ENCODE measurements at places on chromosomes 1 and 21.

GRCh38 chr1:30381266-30381665, 342.1 kb downstream of the MATN1 start:
- no peak for DNase-seq

GRCh38 chr1:53543778-53544695, 84.8 kb downstream of the DMRTB1 start:
- no peak for DNase-seq

DNA sequence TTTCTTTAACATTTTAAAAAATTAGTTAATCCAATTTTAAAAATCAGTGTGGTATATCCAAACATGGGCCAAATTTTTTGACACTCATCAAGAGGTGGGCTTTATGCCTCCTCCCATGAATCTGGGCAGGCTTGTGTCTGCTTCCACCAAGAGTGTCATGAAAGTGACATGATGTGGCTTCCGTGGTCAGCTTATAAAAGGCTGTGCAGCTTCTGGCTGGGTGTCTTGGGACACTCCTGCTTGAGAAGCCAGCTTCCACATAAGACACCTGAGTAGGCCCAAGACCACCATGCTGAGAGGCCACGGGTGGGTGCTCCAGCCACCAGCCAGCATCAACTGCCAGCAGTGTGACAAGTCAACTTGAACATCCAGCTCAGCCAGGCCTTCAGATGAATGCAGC, 74.3 kb upstream of the RUNX3 start:
- DNase-seq = no peak

- no peak for DNase-seq
Observed at GRCh38 chr1:76239470-76239918, 164.9 kb downstream of the ST6GALNAC3 start.

DNA sequence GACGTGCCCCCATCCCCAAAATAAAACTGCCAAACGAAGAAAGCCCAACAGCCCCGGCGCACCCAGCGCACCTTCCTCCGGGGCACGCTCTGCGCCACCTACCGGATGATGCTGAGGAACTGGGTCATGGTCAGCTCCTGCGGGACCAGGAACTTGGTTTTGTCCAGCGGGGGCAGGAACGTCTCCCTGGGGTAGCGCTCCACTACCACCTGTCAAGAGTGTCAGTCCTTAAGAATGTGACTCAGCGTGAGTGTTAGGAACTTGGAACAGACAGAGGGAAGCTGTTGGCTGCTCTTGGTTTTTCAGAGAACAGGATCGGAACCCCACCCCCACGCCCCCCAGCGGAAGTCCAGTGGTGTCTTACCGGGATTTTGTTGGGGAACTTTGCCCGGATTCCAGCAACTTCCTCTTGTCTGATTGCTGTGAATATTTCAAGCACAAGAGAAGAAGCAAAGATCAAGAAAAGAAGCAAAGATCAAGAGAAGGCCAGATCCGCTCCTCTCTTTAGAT, 431 bp downstream of the MAP1LC3C start:
- peak; percentile 51 for DNase-seq

GRCh38 chr1:170175484-170175883, 29.7 kb downstream of the NTMT2 start:
- DNase-seq = no peak

DNA sequence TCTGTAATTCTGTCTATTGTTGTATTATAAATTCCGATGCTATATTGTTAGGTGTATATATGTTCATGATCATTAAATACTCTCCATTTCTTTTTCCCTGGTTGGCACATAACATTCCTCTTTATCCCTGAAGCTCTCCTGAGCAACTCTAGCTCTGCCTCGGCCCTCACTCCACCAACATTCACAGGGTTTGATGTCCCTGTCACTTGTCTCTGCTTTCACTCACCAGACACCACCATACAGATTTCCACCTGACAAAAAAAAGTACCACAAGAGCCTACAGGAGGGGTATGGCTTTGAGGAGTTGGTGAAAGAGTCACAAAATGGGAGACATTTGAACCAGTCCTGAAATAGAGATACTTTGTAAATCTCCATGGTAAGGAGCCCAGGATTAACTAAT, 8.8 kb upstream of the TSPEAR start:
- no peak for DNase-seq

- no peak for DNase-seq
Observed at GRCh38 chr1:53127546-53127945, 14.9 kb downstream of the SLC1A7 start.

DNA sequence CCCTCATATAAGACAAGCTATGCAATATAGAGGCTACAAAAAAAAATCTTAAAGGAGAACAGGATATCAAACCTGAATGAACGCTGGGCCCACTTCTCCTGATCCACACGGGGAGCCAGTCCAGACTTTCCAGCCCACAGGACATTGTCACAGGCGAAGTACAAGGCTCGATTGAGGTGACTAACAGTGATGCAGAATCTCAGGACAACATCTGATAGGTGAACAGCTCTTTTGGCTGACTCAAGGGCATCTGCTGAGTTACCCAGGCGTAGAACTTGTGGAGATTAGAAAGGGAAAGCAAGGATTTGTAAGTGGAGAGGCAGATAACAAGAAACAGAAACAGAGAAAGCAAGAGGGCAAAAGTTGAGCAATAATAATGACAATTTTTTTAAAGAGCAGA, 1.8 kb downstream of the PEX11B start:
- no peak for DNase-seq

- no peak for DNase-seq
Observed at GRCh38 chr1:234901491-234902049, 227.1 kb downstream of the TOMM20 start.

DNA sequence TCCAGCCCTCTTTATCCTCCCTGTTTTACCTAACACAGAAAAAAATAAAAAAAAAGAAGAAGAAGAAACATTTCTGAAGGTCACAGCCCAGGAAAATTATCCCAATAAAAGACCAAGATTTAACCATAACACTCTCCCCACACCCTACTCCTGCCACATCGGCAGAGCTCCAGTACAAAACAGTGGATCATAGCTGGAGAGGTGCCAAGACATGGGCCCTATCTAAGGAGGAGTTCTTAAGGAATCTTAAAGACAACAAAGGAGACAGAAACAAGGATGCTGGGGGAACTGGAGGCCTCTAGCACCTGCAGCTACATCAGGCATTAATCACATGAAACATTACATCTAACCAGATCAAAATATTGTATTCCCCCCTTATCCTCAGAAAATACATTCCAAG, 432.8 kb downstream of the MATN1 start:
- no peak for DNase-seq

- DNase-seq = no peak
Observed at GRCh38 chr1:242634732-242635131, 110.2 kb upstream of the PLD5 start.

GRCh38 chr1:26874896-26875295, 11.9 kb downstream of the SFN start:
- DNase-seq = no peak

DNA sequence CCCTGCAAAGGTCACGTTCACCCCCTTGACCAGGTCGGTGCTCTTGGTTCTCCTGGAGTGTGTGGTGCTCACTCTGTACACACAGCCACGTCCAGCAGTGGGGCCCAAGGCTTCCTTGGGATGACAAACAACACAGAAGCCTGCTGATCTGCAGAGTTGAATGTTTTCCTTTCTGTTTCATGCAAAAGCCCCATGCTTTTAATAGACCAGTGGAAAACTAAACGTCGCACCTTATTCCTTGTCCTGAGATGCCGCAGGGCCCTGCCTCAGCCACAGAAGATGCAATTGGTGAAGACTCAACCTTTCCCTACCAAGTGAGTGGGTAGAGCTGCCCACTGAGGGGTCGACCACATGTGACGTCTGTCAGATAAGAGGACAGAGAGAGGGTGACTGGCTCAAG, 5.8 kb upstream of the PDPN start:
- no peak for DNase-seq

DNA sequence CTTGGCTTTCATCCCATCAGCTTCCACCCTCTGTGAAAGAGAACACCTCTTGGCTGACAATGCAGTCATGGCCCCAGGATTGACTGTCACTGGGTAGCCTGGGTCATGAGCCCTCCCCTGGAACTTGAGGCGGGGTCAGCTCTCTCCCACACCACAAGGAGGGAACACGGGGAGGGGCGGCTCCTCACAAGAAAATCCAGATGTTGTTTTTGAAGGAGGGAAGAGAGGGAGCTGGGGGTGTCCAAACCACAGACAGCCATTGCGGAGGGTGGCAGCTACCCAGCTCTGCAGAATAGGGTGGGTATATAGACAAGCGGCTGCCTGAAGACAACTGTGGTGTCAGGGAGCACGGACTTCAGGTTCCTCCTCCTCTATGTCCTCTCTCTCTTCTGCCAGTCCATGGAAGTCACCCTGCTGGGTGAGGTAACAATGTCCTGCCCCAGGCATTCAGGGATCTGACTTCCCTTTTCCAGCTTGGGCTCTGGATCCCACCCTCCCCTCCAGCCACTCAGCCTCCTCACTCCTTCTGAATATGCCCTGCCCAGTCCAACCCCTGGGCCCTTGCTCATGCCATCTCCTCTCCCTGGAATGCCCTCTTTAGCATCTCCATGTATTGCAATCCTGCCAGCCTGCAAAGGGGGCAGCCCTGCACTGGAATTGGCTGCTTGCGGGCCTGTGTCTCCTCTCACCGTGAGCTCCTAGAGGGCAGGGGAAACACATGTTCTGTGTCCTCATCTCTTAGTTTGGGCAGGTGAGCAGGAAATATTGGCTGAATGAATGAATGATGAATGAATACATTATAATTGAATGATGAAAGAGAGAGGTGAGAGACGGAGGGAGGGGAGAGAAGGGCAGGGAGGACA, 60.9 kb upstream of the RUNX3 start:
- DNase-seq = no peak

- DNase-seq = peak; percentile 47
Observed at GRCh38 chr1:65059930-65060538, 88.0 kb upstream of the AK4 start.

GRCh38 chr1:167057241-167057688, 32.9 kb downstream of the GPA33 start:
- DNase-seq = peak; percentile 38

DNA sequence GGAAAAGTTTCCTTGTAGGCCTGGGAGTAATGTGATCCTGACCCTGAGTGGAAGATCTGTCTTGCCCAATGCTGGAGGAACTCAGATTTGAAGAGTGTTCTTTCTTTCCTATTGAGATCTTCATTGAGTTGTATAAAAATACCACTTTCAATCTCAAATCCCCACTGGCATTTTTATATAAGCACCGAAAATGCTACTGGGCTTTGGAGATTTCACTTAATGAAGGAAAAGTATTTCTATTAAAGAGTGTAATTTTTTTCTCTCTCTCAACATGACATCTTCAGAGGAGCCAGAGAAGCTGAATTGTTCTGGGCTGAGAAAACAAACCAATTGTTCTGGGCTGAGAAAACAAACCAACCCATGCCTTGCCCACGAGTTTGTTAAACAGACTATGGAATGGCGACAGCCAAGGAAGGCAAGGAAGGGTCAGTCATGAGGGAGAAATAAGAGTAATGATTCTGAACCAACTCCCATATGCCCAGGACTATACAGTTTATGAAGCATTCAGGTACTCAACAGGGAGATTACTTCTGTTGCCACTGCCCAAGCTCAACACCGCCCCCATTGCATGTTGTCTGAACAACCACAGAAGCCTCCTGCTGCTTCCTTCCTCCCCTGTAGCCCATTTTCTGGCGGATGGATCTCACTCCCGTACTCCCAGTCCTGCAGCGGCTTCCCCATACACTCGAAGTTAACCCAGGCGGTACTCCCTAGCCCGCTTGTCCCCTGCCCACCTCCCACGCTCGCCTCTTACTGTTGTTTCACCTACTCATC, 103.2 kb downstream of the BEND5 start:
- DNase-seq = peak; percentile 27

DNA sequence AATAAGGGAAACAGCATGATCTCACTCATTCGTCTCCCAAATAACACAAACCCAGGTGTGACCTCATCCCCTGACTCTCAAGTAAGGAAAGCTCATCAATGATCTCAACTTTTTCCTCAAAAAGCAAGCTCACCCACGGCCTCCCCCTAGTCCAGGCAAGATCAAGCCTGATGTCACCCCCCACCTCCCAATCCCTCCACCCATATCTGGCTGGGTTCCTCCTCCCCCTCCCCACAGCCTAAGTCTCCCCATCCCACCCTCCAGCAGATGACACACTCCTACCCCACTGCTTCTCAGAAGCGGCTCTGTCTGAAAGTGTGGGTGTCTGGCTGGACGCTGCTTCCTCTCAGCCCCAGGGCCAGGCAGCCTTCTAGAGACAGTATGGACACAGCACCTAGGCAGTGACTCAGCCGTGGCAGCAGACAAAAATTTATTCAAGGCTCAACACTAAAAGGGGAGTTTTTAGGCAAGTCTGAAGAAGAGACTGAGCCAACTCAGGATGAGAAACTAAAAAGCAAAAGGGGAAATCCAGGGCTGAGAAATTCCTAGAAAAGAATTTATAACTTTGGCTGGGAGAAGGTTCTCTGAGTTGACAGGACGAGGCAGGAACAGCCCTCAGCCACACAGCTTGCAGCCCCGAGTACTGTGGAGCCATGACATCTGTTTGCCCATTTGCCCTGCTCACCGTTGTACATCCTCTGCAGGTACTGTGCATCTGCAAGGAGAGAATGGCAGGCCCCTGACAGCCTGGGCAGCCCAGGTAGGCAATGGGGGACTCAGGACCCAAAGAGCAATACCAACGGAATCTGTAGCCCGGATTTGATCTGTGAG, 81.6 kb upstream of the LRRC8D start:
- DNase-seq = no peak

- no peak for DNase-seq
Observed at GRCh38 chr1:162502928-162503327, 5.3 kb downstream of the UHMK1 start.

GRCh38 chr1:114116086-114116485, 37.6 kb downstream of the SYT6 start:
- no peak for DNase-seq

GRCh38 chr1:186155594-186155993, 219.5 kb downstream of the TPR start:
- peak; percentile 25 for DNase-seq

GRCh38 chr1:32775640-32776337, 41.4 kb downstream of the YARS1 start:
- no peak for DNase-seq

DNA sequence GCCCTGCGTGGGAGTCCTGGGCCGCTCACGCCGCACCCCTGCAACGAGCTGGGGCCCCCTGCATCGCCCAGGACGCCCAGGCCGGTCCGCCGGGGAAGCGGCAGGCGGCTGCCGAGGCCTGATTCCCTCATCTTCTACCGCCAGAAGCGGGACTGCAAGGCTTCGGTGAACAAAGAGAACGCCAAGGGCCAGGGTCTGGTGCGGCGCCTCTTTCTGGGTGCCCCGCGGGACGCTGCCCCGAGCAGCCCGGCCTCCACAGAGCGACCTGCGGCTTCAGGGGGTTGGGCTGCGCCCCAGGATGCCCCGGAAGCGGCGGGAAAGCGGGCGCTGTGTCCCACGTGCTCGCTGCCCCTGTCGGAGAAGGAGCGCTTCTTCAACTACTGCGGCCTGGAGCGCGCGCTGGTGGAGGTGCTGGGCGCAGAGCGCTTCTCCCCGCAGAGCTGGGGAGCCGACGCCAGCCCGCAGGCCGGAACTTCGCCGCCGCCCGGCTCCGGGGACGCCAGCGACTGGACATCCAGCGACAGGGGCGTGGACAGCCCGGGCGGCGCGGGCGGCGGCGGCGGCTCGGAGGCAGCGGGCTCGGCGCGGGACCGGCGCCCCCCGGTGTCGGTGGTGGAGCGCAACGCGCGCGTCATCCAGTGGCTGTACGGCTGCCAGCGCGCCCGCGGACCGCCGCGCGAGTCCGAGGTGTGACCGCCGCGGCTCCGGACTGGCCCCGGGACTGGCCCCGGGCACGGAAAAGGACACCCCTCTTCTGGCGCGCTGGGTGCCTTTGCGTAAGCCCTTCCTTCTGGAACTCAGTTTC, 2.7 kb downstream of the FAM110D start:
- peak; percentile 32 for DNase-seq

All from globus pallidus (tissue), 1 donor.